Panc1 (cell line): ENCODE measurements at places on chromosomes 13 and 19.

GRCh38 chr19:36489118-36489919, at the start of gene ZNF566:
Gene ZNF566, minus strand, starts transcription at chr19:36489561. Its CDS starts 13,004 bp downstream, at chr19:36476557.
- H3K4me1 ChIP-seq = no peaks in the 10 kb centered on the region
- DNase-seq = peak; percentile 91
- H3K27ac ChIP-seq = peak within 1 kb of the TSS; percentile 98
- peak within 1 kb of the TSS; percentile 97 for H3K4me3 ChIP-seq

GRCh38 chr13:112893570-112894422, 75.2 kb upstream of the MCF2L start:
- no peaks in the 10 kb centered on the region for H3K36me3 ChIP-seq
- H3K27ac ChIP-seq = no peak overlapping the region
- no peak overlapping the region for H3K4me3 ChIP-seq
- H3K4me1 ChIP-seq = no peaks in the 10 kb centered on the region
- no peaks in the 10 kb centered on the region for H3K27me3 ChIP-seq

GRCh38 chr19:42965176-42965575, 28.2 kb upstream of the PSG7 start:
- H3K36me3 ChIP-seq = no peaks in the 10 kb centered on the region
- H3K4me1 ChIP-seq = no peaks in the 10 kb centered on the region
- no peaks in the 10 kb centered on the region for H3K27me3 ChIP-seq

DNA sequence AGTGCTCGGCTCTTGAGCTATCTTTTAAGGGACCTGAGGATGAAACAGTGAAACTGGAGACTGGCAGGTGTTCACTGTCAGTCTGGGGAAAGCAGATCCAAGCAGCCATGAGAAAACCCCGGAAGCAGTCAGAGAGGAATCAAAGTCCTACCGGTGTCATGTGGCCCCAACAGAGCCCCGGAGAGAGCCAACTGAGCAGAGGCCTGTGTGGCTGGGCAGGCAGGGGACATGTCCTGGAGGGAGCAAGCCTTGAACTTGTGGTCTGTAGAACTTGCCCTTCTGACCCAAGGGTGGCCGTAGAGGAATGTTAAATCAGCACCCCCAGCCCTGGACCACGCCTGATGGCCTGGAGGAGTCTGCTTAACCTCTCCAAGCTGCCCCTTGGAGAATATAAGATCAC, 113.7 kb upstream of the ZNF507 start:
- H3K36me3 ChIP-seq = no peaks in the 10 kb centered on the region
- H3K27ac ChIP-seq = no peak overlapping the region
- DNase-seq = no peak
- H3K4me1 ChIP-seq = no peaks in the 10 kb centered on the region
- H3K27me3 ChIP-seq = no peaks in the 10 kb centered on the region; the same call in 1 of the 2 replicates
- no peak overlapping the region for H3K4me3 ChIP-seq

DNA sequence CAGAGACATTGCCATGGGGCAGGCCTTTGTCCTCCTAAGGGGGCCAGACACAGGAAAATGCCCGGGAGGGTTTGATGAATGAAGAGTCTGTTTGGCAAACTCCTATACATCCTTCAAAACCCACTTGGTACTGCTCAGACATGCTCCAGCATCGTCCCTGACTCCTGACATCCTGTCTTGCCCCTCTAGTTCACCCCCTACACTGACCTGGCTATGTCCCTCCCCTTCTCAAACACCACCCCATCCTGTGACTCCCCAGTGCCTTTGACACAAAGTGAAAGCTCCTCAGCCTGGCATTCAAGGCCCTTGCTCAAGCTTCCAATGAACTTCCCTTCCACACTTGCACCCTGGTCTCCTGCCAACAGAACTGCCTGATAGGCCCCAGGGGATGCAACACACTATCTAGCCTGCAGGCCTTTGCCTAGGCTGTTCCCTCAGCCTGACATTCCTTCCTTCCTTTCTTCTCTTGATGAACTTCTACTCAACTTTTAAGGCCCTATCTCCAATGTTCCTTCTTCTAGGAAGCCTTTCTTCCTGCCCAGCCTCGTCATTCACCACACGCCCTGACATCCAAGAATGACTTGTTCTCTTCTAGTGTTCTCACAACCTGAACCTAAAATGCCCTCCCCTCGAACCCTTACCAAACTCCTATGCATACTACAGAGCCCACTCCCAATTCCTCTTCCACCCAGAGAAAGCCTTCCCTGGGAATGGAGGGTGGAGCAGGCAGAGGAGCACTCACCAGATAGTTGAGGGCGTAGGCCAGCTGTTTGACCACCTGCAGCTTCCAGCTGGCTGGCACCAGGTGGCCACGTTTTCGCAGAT, 12.4 kb downstream of the JAK3 start:
- H3K36me3 ChIP-seq = no peaks in the 10 kb centered on the region
- H3K27ac ChIP-seq = no peak overlapping the region
- no peaks in the 10 kb centered on the region for H3K4me1 ChIP-seq
- no peak for DNase-seq

GRCh38 chr19:11480715-11481533, at the start of gene ELAVL3:
Gene ELAVL3, minus strand, starts transcription at chr19:11481046. Its CDS starts 438 bp downstream, at chr19:11480608.
- peak within 1 kb of the TSS; percentile 44; the same call in 1 of the 2 replicates for H3K27ac ChIP-seq
- DNase-seq = no peak
- H3K36me3 ChIP-seq = no peaks in the 10 kb centered on the region

DNA sequence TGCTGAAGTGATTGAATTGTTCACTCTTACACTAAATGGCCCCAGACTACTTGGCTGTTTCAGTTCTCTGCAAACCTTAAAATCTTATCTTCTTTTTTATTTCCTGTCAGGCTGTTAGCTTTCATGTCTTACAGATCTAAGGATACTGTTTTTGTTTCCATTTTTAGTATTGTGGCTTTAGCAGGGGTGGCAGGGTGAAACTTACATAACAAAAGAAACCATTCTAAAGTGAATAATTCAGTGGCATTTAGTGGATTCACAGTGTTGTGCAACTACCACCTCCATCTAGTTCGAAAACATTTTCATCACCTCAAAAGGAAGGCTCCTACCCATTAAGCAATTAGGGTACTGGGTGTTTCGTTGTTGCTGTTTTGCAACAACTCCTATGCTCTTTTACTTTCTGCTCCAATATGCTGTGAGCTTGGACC, 19.8 kb downstream of the TMEM272 start:
- peaks cover 4% of the 10 kb centered on the region; the same call in 1 of the 2 replicates for H3K27me3 ChIP-seq
- no peaks in the 10 kb centered on the region for H3K36me3 ChIP-seq
- DNase-seq = no peak
- H3K4me3 ChIP-seq = no peak overlapping the region

DNA sequence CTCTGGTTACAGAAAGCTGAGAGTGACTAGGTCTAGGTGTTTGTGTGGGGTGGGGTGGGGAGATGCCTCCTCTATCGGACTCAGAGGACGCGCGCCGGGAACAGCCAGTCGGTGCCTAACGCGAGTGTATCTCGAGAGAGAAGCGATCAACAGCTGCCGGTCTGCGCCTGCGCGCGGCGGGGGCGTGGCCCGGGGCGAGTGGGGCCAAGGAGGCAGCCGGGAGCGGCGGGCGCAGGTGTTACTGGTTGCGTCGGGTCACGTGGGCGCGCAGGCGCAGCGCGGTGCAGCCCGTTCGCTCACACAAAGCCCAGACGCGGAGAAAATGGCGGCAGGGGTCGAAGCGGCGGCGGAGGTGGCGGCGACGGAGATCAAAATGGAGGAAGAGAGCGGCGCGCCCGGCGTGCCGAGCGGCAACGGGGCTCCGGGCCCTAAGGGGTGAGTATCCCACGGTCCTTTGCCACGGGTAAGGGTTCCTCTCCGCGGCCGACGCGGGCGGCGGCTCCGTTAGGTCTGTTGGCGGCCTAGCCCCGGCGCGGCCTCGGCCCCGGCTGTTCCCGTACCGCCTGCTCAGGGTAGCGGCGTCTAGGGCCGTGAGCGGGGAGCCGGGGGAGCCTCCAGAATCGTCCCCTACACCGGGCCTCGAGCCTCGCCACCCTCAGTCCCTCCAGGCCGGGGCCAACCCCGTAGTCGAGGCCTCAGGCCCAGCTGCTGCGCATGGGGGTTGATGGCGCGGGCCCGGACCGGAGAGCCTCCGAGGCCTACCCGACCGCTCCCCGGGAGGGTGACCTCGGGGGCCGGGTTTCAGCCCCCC, at the start of gene HNRNPM:
HNRNPM (plus strand) TSS at position 299 of the 811 bp plus-strand sequence; CDS start at position 323, 24 bp downstream.
- H3K27ac ChIP-seq = peak within 1 kb of the TSS; percentile 96
- H3K4me1 ChIP-seq = peaks cover 29% of the 10 kb centered on the region
- DNase-seq = peak; percentile 69
